Posterior cingulate gyrus (tissue), 11 donors: ENCODE measurements at places on chromosomes 5 and 9.

DNA sequence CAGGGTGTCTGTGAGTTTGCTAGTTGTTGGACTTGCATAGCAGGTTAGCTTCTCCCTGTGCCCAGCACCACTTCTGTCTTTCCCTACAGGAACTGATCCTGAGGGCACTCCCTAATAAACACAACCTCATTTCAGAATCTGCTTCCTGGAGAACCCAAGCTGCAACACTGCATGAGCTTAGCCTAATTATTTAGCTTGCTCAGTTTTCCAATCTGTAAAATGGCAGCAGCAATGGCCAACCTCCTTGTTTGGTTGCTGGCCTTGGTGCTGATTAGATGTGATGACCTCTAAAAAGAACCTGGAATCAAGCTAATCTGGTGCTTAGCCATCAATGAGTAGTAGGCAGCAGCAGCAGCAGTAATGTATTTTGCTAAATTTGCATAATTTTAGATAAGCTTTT is 133.9 kb downstream of the ADCY2 start:
- DNase-seq, result no peak

DNA sequence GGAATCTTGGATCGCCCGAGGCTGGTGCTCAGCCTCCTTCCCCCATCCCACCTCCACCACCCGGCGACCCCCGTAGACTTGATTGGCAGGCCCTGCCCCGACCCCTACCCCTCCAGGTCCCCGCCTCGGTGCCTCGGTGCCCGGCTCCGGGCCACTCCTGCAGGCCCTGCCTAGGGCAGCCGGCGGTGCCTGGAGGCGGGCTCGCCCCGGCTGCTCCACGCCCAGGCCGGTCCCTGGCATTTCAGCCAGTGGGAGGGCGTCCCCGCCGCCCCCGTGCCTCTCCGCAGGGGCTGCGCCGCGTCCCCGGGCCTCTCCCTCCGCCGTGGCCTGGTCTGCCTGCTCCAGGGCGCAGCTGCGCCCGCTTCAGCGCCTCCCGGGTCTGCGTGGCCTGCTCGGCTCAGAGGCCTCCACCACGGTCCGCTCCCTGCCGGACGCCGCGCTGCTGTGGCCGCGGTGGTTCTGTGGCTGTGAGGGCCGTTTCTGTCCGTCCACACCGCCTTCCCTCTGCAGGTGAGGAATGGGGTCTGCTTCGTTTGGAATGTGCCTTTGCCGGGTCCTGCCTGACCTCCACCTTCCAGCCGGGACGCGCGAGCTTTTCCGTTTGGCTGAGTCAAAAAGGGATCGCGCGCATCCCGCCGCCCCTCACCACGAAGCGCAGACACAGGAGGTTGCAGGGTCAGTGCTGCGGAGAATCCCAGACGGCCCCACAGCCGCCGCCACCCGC is 48.3 kb upstream of the IRX4 start:
- no peak for DNase-seq

GRCh38 chr9:37271679-37272078 is 150.8 kb upstream of the GRHPR start:
- DNase-seq, result no peak

GRCh38 chr9:25094518-25094917 is 548.8 kb upstream of the IZUMO3 start:
- DNase-seq, result no peak

GRCh38 chr5:157115502-157115901 is 6.7 kb upstream of the HAVCR2 start:
- DNase-seq, result no peak

GRCh38 chr5:149235841-149236240 is 35.8 kb upstream of the AFAP1L1 start:
- DNase-seq, result no peak

GRCh38 chr9:136323371-136323789 is 4.0 kb upstream of the GPSM1 start:
- no peak for DNase-seq

DNA sequence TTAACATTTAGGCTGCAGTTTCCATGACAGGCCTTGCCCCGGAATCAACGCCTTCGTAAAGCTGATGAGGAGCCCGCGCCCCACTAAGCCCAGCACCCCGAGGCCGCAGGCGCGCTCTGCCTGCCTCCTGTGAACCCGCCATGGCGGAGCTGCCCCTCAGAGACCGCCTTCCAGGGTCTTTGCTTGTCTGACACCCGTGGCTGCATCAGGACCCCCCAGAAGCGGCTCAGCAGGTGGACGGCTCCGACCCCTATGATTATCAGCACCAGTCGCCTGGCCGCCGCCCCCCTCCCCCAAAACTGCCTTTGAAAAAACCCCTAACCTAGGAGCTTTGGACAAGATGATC is 507 bp upstream of the DPH7 start:
- DNase-seq, result no peak

- no peak for DNase-seq
Measured at GRCh38 chr5:1494780-1495524, 28.8 kb downstream of the LPCAT1 start.

- no peak for DNase-seq
Measured at GRCh38 chr9:106451223-106451622, 411.7 kb upstream of the ZNF462 start.

DNA sequence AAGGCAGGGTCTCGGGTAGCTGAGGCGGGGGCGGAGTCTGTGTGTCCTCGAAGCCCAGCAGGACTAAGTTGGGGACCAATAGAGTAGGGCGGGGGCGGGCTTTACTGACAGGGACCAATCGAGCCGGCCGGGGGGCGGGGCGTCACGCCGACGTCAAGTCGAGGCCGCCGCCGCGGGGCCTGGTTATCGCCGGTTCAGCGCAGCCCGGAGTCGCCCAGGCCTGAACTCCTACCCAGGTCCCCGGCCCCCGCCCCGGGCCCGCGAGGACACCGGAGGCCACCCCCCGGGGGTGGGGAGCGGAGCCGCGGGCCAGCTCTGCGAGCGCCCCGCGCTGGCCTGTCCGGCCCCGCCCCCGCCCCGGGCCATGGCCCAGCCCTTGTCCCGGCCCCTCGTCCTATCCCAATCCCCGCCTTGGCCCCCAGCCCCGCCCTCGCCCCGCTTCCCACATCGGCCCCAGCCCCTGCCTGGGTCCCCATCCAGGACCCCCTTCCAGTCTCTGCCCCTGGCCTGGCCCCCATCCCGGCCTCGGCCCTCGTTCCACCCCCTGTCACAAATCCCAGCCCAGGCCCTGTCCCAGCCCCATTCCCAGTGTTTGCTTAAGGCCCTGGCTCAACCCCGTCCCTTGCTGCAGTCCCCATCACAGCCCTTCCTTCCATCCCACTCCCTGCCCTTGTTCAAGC is at the start of gene TMEM8B:
TSS of gene TMEM8B (plus strand) at position 145 of the 680 bp plus-strand sequence. CDS start at position 365, 220 bp downstream.
- peak; percentile 91 for DNase-seq

GRCh38 chr5:178564811-178565550 is 25.2 kb downstream of the COL23A1 start:
- no peak for DNase-seq

DNA sequence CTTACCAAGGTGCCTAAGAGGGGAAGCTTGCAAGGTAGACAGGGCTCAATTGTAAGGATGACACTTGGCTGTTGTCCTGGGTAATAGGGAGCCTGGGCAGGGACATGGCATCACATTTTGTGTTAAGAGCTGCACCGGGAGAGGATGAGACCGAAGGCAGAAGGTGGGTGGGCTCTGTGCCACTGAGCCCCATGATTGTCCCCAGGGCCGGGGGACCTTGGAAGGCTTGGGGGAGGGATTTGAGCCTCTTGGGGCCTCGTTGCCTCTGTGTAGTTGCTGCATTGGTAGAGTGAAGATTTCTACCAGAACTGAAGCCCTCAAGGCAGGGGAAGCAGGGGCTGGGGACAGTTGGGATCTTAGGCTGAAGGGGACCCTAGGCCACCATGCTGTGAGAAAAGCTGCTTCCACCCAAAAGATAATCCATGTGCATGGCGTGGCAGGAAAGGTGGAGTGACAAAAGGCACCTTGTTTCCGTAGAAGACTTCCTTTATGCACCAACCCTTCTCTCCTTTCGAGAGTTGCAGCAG is 11.9 kb downstream of the FGF18 start:
- DNase-seq, result peak; percentile 10

DNA sequence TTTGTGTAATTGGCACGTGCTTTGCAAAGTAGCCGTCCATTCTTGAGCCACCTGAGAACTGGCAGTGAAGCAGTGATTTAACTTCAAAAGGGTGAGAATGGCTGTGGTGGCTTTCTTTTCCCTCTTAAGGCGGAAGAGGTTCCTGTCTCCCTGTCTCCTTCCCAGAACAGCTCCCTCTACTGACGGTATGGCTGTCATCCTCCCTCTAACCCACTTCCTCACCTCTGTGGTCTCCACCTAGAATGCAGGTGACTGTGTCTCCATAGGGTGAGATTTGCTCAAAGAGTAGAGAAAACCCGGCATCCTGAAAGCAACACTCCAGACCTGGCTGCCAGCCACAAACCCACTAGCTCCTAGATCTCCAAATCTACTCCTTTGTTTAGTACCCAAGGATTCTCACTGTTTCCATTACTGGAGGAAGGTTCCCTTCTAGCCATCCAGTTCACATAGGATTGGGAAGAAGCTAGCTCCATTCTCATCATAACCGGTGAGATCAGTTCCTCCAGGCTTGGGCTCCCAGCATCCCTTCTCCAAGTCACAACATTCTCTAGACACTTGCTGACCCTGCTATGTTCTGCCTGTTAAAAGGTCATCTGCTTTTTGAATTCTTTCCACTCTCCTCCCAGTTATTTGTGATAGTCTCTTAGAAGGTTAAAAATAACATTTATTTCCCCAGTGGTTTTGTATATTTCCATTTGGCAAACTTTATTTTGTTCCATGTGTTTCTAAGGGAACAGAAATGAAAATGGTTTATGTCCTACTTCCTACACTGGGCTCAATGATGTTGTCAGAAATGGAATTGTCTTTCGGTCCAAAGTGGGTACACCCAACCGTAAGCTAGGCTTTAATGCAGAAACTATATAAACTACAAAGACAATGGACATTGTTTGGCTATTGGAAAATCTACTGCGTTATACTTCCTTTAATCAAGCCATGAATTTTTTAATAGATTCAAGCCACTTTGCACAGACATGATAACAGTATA is 269.4 kb downstream of the CWC27 start:
- no peak for DNase-seq

DNA sequence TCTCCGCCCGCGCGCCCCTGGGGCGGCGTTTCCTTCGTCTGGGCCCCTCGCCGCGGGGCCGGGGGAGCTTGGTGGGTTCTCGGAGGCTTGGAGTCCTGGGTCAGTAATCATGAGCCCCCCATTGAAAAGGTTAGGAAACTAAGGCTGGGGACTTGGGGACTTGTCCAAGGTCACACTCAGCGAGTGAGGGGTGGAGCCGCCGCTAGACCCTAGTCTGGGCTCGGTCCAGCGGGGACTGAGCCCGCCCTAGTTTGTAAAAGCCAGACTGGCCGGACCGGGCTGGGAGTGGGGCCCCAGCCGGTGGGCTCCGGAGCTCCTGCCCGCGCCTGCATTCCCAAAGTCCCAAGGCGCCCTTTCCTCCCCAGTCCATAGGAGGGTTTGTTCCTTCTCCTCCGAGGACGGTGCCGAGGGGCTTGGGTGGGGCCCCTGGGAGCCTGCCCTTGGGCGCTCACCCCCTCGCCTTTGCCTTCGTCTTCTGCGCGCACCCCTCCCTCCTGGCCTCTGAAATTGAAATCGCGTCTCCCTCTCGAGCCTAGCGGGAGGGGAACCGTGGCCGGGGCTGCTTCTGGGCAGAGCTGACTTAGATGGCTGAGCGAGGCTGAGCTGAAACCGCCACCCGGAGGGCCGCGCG is 995 bp downstream of the OLFM1 start:
- no peak for DNase-seq

DNA sequence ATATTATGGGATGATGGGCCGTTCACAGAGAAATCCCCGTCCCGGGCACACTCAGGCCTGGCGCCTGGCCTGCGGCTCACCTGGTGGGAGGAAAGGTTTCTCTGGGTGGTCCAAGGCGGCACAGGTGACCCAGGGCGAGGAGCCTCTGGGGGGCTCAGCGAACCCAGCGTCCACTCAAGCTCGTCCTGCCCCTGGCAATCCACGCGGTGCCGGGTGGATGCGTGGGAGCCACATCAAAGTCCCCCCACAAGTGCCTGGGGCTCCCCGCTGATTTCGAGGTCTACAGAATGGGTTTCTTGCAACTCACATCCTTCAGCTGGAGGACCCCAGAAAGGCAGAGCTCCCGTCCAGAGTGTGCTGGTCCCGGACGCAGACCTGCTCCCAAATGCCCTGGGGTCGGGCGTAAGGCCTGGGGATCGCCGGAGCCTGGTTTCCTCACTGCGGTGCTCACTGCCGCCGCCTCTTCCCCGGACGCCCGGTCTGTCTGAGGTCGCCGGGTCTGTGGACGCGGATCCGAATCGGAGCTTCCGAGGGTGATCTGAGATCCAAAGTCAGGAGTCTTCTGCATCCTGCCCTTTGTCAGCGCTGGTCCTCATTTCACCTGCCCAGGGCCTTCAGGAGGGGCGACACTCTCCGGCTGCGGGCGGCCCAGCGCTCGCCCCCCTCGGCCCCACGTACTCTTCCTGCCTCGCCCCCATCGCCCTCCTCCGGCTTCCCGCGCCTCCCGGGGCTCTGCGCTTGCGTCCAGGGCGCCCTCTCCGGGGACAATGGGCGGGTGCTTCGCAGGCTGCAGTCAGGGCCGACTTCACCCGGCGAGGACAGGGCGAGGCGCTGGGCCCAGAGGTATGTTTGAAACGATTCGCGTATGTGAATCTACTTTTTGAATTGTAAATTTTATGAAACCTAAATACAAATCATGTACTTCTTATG is 20.0 kb upstream of the RUFY1 start:
- DNase-seq, result peak; percentile 52

DNA sequence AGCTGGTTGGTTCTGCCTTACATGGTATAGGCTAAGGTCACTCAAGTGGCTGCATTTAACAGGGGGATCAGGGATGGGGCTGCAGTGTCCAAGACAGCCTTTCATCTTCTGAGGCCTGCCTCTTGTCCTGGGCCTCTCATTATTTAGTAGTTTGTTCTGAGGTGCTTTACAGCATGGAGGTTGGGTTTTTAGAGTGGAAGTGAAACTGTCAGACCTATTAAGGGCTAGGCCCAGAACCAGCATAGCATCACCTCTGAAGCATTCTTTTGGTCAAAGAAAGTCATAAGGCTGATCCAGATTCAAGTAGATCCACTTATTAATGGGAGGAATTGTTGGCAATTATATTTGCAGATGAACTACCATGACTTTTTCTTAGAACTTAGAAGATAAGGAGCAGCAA is 146.0 kb upstream of the NMUR2 start:
- no peak for DNase-seq

- no peak for DNase-seq
Measured at GRCh38 chr9:95623640-95624039, 106.9 kb upstream of the PTCH1 start.

DNA sequence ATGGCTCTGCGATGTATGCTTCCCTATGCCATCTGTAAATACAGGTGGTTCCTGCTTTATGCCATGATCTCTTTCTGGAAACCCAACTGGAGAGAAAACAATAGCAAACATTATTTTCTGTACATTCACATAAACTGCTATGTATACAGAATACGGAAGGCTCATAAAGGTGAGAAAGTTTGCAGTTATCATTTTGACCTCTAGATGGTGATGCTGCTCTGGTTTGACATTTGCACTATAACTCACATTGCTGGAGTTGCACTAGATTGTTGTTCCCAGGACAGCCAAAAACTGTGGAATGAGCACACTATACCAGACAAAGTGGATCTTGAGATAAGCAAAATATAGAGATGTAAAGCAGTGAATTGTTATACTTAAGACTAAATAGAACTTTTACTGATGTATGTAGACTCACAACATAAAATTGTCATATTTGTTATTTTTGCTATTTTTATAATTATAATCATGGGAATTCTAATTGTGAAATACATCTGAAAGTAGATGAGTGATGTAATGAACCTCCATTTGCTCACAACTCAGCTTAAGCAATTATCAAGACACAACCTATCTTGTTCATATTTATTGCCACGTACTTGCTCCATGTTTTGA is 246.5 kb downstream of the PTPRD start:
- no peak for DNase-seq

- DNase-seq, result no peak
Measured at GRCh38 chr9:38681747-38682227, 38.1 kb downstream of the FAM240B start.

GRCh38 chr5:42951293-42951840 is 88.8 kb downstream of the ANXA2R start:
- DNase-seq, result no peak
